ENCODE measurements at places on chromosomes 1 and 21.

DNA sequence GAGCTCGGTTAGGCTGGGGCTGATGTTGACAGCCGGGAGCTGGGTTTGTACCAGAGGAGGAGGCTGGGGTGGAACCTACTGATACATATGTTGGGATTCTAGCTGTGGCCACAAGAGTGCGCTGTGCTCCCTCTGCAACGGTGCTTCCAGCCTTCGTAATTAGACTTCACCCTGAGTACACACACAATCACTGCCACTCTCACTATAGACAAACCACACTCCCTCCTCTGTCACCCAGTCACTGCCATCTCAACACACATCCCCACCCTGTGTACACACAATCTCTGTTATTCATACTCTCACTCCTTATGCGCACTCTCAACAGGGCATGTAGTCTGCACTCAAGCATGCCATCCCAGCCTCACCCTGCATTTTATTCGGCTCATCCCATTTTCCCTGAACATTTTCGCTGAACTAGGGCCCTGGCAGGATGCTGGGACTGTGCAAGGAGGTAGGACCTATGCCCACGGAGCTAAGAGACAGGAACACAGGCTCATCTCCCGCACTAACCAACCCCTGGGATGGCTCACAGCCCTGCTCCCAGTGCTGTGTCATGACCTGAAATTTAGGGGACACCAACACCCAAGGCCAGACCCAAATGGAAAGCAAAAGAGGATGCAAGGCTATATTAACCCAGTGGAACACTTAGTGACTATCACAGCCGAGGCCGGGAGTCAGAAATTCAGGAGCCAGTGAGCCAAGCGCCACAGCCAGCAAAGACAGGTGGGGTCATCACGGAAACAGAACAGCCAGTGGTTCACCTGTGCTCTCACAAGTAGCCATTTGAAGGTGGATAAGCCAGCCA, 5.7 kb downstream of the GJB3 start:
- DNase-seq = peak; percentile 74

- DNase-seq = no peak
These were observed 2.0 kb downstream of the PIK3CD start for GRCh38 chr1:9653491-9654050.

- no peak for DNase-seq
These were observed 14.3 kb upstream of the PROK1 start for GRCh38 chr1:110436635-110437034.

DNA sequence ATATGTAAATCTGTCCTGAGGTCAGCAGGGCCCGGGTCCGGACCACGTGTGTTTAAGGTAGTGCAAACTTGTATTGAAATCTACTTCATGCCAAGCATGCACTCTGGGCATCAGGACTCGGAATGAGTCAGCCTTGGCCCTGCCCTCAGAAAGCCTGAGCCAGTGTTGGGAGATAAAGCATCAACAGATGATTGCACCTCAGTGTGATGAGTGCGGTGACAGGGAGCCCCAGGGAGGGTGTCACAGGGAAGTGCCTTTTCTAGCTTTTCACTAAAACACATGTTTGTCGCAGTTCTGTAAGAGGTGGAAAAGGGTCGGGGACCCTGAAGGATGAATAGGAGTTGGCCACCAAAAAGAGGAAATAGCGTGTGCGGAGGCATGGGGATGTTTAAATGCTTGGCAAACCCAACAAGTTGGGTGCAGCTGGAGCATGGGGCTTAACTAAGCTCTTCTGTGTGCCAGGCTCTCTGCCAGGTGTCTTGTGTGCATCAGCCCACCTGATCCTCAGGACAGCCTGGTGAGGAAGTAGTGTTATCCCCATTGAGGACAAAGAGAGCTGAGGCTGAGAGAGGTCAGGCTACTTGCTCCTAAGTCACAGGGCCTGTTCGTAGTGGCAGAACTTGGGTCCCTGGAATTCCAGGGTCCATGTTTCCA, 48.2 kb upstream of the EPB41 start:
- DNase-seq = peak; percentile 29

DNA sequence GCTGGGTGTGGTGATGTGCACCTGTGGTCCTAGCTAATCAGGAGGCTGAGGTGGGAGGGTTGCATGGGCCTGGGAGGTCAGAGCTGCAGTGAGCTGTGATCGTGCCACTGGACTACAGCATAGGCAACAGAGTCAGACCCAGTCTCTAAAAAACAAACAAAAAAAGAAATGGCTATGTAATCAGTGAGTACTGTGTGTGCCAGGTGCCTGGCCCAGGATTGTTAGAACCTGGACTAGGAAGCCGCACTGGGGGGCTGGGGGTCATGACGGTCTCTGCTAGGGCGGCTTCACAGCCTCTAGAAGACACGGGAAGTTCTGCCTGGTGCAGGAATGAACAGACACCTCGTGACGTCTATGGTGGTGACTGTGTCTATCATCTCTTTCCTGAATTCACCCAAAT, 8.5 kb downstream of the TMEM9 start:
- DNase-seq = no peak

DNA sequence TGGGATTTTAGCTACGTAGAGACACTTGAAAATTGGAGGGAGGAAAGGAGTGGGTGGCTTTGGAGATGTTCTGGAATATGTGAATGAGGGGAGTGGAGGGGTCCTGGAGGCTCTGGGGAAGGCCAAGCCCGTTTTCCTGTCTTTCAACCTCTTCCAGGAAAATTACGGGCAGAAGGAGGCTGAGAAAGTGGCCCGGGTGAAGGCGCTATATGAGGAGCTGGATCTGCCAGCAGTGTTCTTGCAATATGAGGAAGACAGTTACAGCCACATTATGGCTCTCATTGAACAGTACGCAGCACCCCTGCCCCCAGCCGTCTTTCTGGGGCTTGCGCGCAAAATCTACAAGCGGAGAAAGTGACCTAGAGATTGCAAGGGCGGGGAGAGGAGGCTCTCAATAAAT, 442 bp upstream of the RUSC1 start:
- no peak for DNase-seq

GRCh38 chr1:55481634-55482033, 266.5 kb upstream of the USP24 start:
- DNase-seq = no peak

- DNase-seq = peak; percentile 91
These were observed 29.6 kb upstream of the ZNF326 start for GRCh38 chr1:89965193-89965768.

Data from NCI-H69 (cell line).